Lung (tissue), 17 donors: ENCODE measurements at places on chromosomes 11 and 22. TPM values are rescaled to one million over a fixed set of nuclear protein-coding genes. Genes with fewer than 3 reads are reported as not detected.
A peak's percentile ranks its signal among the peaks of the same experiment; 100 is the strongest.

DNA sequence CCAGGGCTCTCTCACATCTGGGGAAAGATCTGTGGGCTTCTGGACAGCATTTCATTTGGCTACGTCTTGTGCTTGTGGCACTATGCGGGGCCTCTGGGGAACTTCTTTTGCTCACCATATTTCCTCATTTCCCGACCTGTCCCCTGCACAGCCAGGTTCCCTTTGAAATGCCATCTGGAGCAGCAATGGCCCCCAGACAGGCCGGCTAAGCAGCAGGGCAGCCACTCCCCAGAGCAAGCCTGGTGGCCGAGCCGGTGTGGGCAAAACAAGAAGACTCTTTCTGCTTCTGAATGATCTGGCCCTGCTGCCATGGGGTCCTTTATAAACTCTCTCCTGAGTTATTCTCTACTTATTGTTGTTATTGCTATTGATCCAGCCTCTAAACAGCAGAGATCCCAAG, 190.7 kb upstream of the NECTIN1 start:
- no peaks in the 10 kb centered on the region for H3K27me3 ChIP-seq
- no peak overlapping the region for H3K4me3 ChIP-seq
- no peak for DNase-seq
- no peaks in the 10 kb centered on the region for H3K4me1 ChIP-seq
- no peak overlapping the region for H3K27ac ChIP-seq
- no peaks in the 10 kb centered on the region for H3K36me3 ChIP-seq

DNA sequence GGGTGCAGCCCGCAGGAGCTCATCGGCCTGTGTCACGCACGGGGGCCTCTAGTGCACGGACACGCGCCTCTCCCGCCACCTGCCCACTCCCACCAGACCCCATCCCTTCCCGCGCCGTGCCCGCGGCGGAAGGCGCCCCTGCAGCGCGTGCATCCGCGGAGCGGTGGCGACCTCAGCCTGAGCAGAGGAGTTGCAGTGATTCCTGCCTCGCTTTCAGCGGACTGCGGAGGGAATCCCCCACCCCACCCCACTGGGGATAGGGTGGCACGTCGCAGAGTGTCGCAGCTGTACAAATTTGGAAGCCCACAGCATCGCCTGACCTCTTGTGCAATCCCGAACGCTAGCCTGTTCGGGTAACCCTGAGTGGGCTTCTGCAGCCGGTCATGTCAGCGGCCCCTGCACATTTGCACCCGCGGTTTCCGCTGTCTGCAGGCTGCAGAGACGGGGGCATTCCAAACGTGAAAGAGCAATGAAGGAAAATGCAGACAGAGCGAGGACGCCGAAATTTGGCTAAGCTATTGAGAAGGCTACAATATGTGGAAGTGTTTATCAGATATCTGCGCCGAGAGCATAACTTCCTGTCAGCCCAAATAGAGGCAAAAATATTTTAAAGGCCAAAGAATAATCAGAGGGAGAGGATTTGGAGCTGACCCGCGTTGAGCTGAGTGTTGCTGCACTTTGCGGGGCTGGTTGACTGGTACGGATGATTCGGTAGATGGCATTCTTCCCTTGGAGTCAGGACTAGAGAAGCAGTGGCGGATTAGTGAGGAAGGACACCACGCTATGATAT, 617 bp upstream of the ARHGAP20 start:
- peak; percentile 90 for DNase-seq
- H3K4me1 ChIP-seq: peaks cover 11% of the 10 kb centered on the region
- no peaks in the 10 kb centered on the region for H3K27me3 ChIP-seq
- H3K36me3 ChIP-seq: no peaks in the 10 kb centered on the region
- H3K27ac ChIP-seq: no peak overlapping the region
- H3K4me3 ChIP-seq: peak overlapping the region; percentile 51

GRCh38 chr11:11806074-11806473, 35.7 kb upstream of the USP47 start:
- no peak for DNase-seq
- no peak overlapping the region for H3K4me3 ChIP-seq
- no peaks in the 10 kb centered on the region for H3K36me3 ChIP-seq
- H3K4me1 ChIP-seq: peaks cover 21% of the 10 kb centered on the region

GRCh38 chr22:23537416-23537815, 42.7 kb downstream of the IGLL1 start:
- no peak overlapping the region for H3K4me3 ChIP-seq
- no peaks in the 10 kb centered on the region for H3K36me3 ChIP-seq
- H3K4me1 ChIP-seq: peaks cover 49% of the 10 kb centered on the region

- no peaks in the 10 kb centered on the region for H3K27me3 ChIP-seq
- H3K4me3 ChIP-seq: no peak overlapping the region
- no peaks in the 10 kb centered on the region for H3K4me1 ChIP-seq
- no peaks in the 10 kb centered on the region for H3K36me3 ChIP-seq
- H3K27ac ChIP-seq: no peak overlapping the region
- no peak for DNase-seq
These were observed 15.0 kb upstream of the NXPE4 start for GRCh38 chr11:114610550-114610949.

DNA sequence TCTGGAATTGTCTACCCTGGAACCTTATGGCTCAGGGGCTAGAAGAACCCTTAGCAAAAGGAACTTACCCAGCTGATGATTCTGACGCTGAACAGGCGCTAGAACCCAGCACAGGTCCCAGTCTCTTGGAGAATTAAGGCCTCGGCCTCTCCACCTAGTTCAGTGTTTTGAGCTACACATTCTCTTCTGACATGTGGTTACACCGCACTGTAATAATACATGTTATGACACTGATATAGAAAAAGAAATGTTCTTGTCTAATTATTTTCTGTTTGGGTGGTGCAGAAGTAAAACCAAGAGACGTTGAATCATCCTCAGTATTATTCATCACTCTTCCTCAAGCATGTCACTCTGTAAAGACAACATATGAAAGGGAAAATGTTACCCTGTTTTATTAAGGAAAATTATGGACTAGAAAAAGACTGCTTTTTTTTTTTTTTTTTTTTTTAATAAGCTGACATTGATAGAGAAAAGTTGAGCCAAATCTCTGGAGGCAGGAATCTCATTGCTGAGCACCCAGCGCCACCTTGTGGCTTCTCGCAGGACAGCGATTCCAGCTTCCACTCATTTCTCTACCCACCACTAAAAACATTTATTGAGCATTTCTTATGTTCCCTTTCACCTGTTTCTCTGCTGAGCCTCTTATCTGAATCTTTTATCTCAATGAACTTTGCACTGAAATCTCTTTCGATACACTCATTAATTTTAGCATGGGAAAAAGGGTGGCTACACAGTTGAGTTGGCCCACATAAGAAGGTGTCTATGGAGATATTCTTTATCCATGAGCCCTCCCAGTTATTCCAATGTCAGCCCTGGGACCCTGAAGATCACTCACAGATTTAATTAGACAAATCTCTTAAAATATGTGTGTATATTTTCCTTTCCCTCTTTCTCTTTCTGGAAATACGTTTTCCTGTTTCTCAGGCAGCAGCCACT, 12.6 kb upstream of the APLNR start:
- no peaks in the 10 kb centered on the region for H3K27me3 ChIP-seq
- H3K4me3 ChIP-seq: no peak overlapping the region
- H3K27ac ChIP-seq: no peak overlapping the region
- H3K4me1 ChIP-seq: peaks cover 7% of the 10 kb centered on the region

DNA sequence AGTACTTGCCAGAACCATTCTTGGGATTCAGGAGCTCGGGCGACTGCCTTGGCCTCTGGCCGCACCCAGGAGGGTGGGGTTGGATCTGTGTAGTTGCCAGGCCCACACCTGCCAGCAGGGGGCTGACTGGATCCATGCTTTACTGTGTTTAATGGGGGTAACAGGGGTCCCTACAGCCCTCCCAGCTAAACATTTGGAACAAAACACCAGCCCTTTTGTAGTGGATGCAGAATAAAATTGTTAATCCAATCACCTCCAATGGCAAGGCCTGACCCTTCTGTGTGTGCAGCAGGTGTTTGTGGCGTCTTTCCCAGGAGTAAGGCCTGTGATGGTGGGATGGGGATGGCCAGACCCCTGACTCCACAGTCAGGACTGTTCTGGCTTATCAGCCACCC, 22.5 kb downstream of the SUN2 start:
- H3K4me3 ChIP-seq: no peak overlapping the region
- H3K4me1 ChIP-seq: no peaks in the 10 kb centered on the region
- DNase-seq: peak; percentile 52
- H3K27me3 ChIP-seq: no peaks in the 10 kb centered on the region

DNA sequence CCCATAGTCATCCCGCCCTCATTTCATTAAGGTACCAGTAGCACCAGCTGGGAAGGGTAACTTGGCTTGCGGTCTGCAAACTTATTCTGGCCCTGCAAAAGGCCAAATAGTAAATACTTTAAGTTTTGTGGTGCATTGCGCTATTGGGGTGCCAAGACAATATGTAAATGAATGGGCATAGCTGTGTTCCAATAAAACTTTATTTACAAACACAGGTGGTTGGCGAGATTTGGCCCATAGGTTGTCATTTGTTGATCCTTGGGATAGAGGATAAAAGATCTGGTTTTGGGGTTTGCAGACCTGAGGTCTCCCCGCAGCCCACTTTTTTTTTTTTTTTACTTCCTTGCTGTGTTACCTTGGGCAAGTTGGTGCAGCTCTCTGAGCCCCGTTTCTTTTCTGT, 127.4 kb downstream of the MIAT start:
- DNase-seq: no peak
- H3K4me1 ChIP-seq: peaks cover 4% of the 10 kb centered on the region
- no peak overlapping the region for H3K27ac ChIP-seq
- peaks cover 2% of the 10 kb centered on the region for H3K36me3 ChIP-seq

DNA sequence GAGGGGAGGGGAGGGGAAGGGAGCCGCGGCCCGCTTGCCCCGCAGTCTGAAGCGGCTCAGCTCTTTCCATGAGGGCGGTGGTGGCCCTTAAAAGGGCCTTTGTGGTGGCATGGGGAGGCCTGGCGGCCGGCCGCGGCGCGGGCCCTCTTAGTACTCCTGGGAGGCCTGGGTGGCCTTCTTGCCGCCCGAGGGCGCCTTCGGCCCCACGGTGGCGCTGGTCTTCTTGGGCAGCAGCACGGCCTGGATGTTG, 6.9 kb downstream of the DPAGT1 start:
- H3K36me3 ChIP-seq: peaks cover 33% of the 10 kb centered on the region
- no peaks in the 10 kb centered on the region for H3K27me3 ChIP-seq

DNA sequence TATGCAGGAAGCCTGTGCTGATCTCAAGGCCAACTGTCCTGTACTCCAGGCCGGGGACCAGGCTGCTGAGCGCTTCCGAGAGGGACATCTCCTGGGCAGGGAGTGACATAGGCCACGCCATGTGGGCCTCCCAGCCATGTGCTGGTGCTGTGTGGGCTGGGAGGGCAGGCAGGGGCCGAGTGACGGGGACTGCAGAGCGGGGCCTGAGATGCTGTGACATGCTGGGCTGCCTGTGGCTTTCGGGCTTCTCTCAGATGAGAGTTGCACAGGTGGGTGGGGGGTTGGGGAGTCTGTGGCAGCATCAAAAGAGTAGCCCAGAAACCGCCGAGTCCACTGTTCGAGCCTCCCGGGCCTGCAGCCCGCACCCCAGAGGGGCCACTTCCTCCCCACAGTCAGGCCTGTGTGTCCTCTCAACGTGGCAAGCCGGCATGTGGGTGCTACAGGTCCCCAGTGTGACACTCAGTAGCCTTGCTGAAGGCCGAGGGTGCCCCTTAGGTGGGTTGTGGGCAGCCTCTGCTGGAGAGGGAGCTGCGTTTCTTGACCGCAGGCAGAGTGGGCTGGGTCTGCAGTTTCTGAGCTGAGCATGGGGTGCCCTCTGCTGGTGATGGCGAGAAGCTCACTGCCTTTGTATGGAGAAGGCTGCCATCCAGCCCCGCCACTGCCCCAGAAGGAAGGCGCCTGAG, 101.2 kb downstream of the BCR start:
- no peak overlapping the region for H3K4me3 ChIP-seq
- H3K36me3 ChIP-seq: peaks cover 34% of the 10 kb centered on the region
- no peaks in the 10 kb centered on the region for H3K27me3 ChIP-seq
- H3K27ac ChIP-seq: peak overlapping the region; percentile 82

GRCh38 chr11:1623716-1624115, 1.8 kb upstream of the KRTAP5-4 start:
- no peaks in the 10 kb centered on the region for H3K36me3 ChIP-seq
- no peak overlapping the region for H3K4me3 ChIP-seq
- H3K4me1 ChIP-seq: no peaks in the 10 kb centered on the region
- no peak for DNase-seq

- no peaks in the 10 kb centered on the region for H3K4me1 ChIP-seq
- H3K36me3 ChIP-seq: no peaks in the 10 kb centered on the region
- peak; percentile 73 for DNase-seq
- H3K27ac ChIP-seq: no peak overlapping the region
These were observed 31.8 kb downstream of the DLG2 start for GRCh38 chr11:85595285-85595884.

- no peaks in the 10 kb centered on the region for H3K27me3 ChIP-seq
- peaks cover 3% of the 10 kb centered on the region for H3K4me1 ChIP-seq
- H3K4me3 ChIP-seq: no peak overlapping the region
- no peak for DNase-seq
- no peak overlapping the region for H3K27ac ChIP-seq
These were observed 29.7 kb upstream of the KRTAP5-6 start for GRCh38 chr11:1667121-1667850.

GRCh38 chr11:78201096-78201818, 12.5 kb downstream of the USP35 start:
- H3K4me1 ChIP-seq: no peaks in the 10 kb centered on the region
- peaks cover 31% of the 10 kb centered on the region for H3K36me3 ChIP-seq
- no peaks in the 10 kb centered on the region for H3K27me3 ChIP-seq

- H3K27ac ChIP-seq: no peak overlapping the region
- H3K4me3 ChIP-seq: no peak overlapping the region
- no peaks in the 10 kb centered on the region for H3K4me1 ChIP-seq
- no peaks in the 10 kb centered on the region for H3K27me3 ChIP-seq
- DNase-seq: no peak
These were observed 1.7 kb downstream of the TRPT1 start for GRCh38 chr11:64224151-64224890.

DNA sequence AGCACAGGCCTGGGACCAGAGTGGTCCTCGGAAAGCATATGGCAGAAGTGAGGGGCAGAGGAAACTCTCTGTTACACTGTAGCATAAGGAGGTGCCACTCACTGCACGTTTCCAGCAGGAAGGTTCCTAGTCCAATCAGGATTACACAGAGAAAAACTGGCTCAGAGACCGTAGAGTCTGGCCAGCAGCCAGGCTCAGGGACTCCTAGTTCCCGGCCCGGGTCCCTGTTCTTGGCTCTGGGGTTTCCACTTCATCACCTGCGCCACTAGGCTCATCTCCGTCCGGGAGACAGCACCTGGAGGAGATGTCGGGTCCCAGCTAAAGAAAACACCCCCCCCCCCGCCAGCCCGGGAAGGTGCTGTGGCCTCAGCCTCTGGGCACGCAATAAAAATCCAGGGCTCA, 1.1 kb downstream of the TTLL12 start:
- no peaks in the 10 kb centered on the region for H3K36me3 ChIP-seq
- peak; percentile 50 for DNase-seq

GRCh38 chr22:23044570-23044969, 25.7 kb upstream of the GNAZ start:
- no peaks in the 10 kb centered on the region for H3K27me3 ChIP-seq
- no peak for DNase-seq

The CELSR1 gene
- 36.1 TPM for total RNA-seq

The HTATIP2 gene
- 9.3 TPM for total RNA-seq

The B4GALNT4 gene
- total RNA-seq: 1.4 TPM

The MYO7A gene
- total RNA-seq: 4.4 TPM
